MCF 10A (cell line): ENCODE measurements at places on chromosomes 7 and 10.
A peak's percentile ranks its signal among the peaks of the same experiment; 100 is the strongest.

- DNase-seq = peak; percentile 22
Observed at GRCh38 chr7:124536156-124536762, 229.3 kb downstream of the GPR37 start.

DNA sequence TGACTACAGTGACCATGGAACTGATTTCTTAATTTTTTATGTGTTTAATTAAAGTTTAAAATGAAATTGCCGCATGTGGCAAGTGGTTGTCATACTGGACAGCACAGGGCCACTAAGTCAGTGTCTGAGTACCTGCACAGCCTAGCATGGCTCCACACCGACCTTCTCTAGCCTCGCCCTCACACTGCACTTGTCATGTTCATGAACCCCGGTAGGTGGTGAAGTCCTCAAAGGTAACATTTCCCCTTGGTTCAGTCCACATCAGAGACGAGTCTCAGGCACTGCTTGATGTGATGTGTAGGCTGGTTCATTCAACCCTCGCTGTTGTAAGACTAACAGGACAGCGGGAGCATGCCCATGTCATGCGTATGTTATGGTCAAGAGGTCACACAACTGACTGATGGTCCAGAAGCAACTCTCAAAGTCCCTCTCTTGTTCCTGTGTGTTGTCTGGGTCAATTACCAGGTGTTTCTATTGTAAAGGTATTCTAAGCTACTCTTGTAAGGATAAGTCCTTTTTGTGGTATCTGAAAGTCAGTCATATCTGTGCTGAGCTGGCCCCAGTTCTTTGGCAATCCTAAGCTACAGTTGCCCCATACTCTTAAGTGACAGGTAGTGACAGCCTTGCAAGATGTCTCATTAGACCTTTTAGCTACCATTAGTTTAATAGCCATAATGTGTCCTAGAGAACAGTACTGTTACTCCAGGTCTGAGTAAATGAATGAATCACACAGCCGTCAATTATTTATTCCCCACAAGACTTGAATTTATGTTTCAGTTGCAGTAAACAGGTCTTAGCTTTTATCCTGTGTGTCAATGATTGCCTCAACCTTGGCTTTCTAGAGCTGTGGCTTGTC lies 32.9 kb upstream of the ZC3HAV1L start:
- DNase-seq = no peak

- DNase-seq = peak; percentile 79
Observed at GRCh38 chr10:22340329-22341189, 4.7 kb upstream of the SPAG6 start.

GRCh38 chr10:88230251-88230650 lies 352.9 kb downstream of the RNLS start:
- no peak for DNase-seq

GRCh38 chr10:110239892-110240291 lies 32.5 kb downstream of the MXI1 start:
- no peak for DNase-seq

GRCh38 chr10:92180399-92180798 lies 110.5 kb downstream of the CPEB3 start:
- DNase-seq = no peak

GRCh38 chr7:152859781-152860191 lies 100.2 kb downstream of the ACTR3B start:
- DNase-seq = peak; percentile 27

DNA sequence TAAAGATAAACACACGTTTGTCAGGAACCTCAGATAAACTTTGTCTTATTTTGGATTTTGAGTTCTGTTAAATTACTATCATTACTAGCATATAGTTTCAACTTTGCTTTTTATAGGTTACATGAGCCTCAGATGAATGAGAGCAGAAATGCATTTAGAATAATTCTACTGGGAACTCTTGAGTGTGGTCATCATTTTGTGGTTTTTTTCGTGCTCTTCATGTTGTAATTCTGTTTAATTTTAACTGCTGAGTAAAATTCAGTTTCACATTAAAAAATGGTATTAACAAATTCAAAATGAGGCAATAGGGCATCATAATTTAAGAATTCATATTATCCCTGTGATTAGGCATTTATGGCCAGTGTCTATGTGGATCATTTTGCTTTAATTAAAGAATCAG lies 72.9 kb downstream of the GNAI1 start:
- DNase-seq = no peak

DNA sequence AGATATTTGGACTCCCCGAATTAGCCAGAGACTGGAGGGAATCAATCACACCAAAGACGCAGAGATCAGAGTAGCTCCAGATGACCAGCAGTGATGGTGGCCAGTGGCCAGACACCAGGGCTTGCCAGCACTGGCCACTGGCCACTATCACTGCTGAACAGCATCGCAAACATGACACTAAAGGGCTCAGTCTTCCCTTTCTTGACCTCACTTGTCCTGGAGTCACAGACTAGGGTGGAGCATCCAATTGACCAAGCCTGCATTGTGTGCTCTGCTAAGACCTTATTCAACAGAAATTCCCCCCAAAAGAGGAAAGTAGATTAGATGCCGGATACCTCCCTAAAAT lies 234.7 kb downstream of the CREB5 start:
- no peak for DNase-seq

DNA sequence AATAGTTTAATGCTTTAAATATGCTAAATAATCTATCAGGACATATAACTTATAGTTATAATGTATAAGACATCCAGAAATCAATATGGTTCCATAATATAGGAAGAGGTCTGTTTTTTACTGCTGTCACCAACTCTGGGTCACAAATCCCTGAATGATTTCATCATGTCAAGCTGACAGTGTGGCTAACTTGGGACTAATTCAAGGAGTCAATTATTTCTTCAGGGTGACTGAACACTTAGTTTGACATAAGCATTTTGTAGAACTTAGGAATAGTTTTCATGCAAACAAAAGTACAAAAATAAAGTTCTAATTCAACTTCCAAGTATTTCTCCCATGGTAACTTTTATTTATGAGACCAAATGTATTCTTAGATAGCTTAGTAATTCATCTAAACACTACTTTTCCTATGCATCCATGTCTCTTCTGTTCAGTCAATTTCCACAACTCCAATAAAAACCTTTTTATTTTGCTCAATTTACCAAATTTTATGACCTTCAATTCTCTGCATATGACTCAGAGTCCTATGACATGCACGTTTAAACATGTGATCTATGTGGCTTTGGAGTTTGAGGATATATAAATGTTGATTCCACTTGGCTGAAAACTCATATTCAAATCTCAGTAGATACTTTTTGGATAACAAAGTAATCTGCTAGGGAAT lies 40.3 kb upstream of the GNAT3 start:
- DNase-seq = no peak

DNA sequence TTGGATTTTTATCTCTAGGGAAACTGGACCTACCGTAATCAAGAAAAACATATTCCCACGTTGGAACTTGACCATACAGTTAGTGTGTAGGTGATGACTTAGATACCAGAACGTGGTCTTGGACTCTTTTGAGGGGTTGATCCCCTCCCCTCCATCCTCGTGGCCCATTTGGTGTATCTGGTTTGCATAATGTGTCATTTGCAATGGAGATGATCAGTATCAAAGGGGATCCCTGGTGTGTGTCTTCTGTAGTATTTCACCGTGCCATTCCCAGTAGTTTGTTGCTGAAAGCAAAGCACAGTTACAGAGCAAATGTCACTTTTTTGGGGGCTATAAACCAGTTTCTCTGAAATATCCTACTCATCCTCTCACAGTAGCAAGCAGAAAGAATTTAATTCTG lies 217.7 kb downstream of the TCF7L2 start:
- no peak for DNase-seq

DNA sequence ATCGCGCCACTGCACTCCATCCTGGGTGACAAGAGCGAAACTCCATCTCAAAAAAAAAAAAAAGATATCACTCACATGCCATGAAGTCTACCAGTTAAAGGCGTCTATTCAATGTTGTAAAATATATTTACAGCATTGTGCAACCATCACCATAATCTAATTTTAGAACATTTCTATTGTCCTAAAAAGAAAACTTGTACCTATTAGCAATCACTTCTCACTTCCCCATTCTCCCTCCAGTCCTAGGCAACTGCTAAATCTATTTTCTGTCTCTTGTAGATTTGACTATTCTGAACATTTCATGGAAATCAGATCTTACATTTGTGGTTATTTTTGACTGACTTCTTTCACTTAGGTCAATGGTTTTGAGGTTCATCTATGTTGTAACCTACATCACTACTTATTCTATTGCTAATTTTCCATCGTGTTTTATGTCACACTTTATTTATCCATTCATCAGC lies 25.2 kb upstream of the OTUD1 start:
- no peak for DNase-seq

DNA sequence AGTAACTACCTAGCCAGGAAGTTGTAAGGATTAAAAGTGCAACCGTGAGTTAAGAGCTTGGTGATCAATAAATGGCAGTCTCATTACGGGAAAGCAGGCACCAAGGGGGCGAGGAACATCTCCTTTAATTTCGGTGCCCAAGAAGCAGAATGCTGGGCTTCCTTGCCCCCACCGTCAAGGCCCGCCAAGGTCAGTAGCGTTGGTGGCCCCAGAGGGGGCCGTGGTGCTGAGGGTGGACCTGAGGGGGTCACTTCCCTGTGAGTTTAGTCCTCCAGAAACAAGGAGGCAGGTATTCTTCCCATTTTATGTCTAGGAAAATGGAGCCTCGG lies 408 bp upstream of the MINDY4 start:
- no peak for DNase-seq

DNA sequence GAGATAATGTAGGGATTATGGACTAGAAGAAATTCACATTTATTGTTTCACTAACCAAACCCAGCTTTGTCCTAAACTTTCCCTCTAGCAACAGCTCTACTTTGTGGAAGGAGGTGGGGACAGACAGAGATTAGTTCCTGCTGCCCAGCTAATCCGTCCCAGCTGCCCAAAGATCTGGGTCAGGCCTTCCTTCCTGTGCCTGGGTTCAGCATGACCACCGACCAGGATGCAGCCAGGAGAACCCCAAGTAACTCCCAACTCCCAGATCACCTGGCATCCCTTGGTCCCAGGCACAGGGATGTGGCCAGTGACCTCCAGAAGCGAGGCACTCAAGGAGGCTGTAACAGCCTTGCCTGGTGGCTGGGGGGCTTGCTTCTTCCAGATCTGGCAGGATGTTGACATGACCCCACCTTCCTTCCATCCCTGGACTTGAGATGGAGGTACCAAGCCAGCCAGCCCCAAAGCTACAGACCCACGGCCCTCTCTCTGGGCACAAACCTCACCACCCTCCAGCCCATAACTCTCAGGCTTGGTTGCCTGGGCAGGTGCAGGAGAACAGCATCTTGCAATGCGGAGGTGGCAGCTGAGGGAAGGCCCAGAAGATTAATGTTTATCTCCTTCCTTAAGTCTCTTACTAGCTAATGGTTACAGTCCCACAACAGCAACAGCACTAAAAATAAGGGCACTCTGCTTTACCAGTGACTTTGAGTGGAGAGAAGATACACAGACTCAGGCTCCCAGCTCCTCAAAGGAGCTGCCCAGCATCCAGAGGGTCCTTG lies 11.1 kb downstream of the CAMK2G start:
- DNase-seq = no peak

- peak; percentile 98 for DNase-seq
Observed at GRCh38 chr10:29804025-29804852, 169.5 kb upstream of the SVIL start.

DNA sequence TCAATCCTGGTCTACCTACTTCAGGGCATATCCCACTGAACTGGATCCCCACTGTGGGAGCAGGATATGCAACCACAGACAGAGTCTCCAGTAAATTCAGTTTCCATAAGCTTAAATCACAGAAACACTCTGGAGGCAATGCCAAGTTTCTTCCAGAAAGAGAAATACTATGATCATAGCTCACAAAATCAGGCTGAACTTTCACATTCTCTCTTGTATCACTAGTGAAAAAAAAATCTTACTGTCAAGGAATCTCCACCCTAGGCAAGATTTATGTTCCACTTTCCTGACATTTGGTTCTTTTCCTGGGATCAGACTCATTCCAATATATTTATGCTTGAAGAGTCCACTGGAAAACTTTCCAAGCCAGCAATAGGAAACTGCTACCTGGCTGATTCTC lies 749.0 kb downstream of the SUGCT start:
- no peak for DNase-seq

- no peak for DNase-seq
Observed at GRCh38 chr10:106956216-106956915, 208.1 kb downstream of the SORCS1 start.

DNA sequence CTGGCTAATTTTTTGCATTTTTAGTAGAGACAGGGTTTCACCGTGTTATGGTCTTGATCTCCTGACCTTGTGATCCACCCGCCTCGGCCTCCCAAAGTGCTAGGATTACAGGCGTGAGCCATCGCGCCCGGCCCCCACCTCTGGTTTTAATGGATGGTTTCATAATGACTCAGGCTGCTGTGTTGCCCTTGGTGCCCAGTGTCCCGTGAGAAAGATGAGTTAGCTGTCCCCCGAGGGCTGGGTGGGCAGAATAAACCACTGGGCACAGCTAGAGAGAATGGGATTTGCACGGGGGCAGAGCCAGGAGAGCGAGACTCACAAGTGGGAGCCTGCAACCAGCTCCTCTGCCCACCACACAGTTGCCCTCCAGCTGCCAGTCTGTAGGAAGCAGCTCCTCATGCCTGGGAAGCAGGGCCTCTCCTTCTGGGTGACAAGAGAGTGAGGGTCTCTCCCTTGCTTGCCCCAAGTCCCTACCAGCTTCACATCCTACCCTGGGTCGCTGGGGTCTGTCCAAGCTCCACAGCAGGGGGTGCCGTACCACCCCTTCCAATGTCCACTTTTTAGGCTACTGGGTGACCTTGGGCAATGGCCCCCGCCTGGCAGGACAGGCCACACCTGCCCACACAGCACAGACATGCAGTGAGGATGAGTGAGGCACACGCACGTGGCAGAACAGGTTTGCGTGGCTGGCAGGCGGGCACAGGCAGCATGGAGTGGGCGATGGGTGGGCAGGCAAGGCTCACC lies 16.1 kb upstream of the NDST2 start:
- peak; percentile 91 for DNase-seq

DNA sequence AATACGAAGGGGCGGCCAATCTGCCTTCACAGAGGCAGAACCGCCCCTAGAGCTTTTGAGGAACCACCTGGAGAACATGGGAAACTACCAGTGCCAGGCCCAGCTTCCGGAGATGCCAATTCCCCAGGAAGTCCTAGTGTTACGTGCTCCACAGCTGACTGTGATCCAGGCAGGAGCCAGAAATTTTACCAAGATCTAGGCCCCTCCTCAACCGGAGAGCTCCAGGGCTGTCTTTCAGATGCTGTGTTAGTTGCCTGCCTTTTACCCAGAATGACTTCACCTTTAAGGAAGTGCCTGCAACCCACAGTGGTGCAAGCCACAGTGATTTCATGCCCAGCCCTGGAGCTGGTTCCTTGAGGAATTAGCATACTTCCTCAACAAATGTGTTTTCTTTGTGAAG lies 62.9 kb downstream of the ELMO1 start:
- DNase-seq = no peak
